Uterus (tissue), 4 donors: ENCODE measurements at places on chromosomes 12 and 14. TPM values are rescaled to one million over a fixed set of nuclear protein-coding genes. Genes with fewer than 3 reads are reported as not detected.
A peak's percentile ranks its signal among the peaks of the same experiment; 100 is the strongest.

GRCh38 chr12:118189741-118190191 is 53.8 kb downstream of the PEBP1 start:
- H3K4me1 ChIP-seq = no peaks in the 10 kb centered on the region
- no peak for DNase-seq
- no peaks in the 10 kb centered on the region for H3K27me3 ChIP-seq
- H3K4me3 ChIP-seq = peak overlapping the region; percentile 28
- H3K36me3 ChIP-seq = no peaks in the 10 kb centered on the region
- H3K27ac ChIP-seq = peak overlapping the region; percentile 80

DNA sequence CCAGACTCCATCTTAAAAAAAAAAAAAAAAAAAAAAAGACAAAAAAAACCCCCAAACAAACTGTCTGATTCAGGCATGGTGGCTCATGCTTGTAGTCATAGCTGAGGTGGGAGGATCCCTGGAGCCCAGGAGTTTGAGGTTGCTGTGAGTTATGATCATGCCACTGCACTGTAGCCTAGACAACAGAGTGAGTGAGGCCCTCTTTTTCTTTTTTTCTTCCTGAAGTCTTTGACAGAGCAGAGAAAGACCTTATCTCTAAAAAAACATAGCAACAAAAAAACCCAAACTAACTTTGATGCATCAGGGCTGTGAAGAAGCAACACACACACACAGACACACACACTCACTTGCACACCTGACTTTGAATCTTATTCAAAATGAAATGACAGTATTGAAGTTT is 7.7 kb upstream of the AMN1 start:
- H3K4me3 ChIP-seq = no peak overlapping the region
- no peak for DNase-seq

DNA sequence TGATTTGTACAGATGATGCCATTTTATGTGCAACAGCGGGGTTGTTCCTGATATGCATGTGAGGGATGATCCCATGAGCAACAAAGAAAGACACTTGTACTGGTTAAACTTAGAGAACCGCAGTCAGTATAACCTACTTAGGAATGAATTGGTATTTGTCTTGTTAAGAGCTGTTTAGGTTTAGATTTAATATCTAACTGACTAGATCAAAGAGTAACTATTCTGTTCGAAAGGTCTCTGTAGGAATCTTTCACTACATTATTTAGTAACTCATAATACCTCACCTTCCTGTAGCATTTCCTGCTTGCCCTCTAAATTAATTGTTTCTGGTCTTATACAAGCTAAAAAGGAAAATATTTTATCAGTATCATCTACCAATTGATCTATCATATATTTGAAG is 350.4 kb downstream of the TRHDE start:
- H3K27ac ChIP-seq = no peak overlapping the region
- DNase-seq = no peak
- H3K36me3 ChIP-seq = no peaks in the 10 kb centered on the region
- no peaks in the 10 kb centered on the region for H3K4me1 ChIP-seq
- H3K4me3 ChIP-seq = no peak overlapping the region
- H3K27me3 ChIP-seq = no peaks in the 10 kb centered on the region

DNA sequence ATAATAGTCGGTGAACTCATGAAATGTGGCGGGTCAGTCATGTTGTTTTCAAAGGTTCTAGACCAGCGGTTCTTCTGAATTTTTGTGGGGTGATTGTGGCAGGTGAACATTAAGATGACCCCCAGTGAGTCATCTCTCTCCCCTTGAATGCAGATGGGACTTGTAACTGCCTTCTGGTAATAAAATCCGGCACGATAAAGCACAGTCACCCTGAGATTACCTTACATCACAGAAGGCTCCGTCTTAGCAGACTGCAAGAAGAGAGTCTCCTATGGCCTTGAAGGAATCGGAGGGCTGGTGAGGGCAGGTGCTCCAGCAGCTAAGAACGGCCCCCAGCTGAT is 189.6 kb downstream of the FOXN3 start:
- H3K4me1 ChIP-seq = peaks cover 5% of the 10 kb centered on the region
- no peak for DNase-seq
- H3K36me3 ChIP-seq = no peaks in the 10 kb centered on the region
- no peaks in the 10 kb centered on the region for H3K27me3 ChIP-seq
- peak overlapping the region; percentile 50 for H3K27ac ChIP-seq
- no peak overlapping the region for H3K4me3 ChIP-seq

Gene KRT77
- total RNA-seq = not detected

Gene CLEC9A
- total RNA-seq = not detected
